RWPE2 (cell line): ENCODE measurements at places on chromosomes 4 and X.

DNA sequence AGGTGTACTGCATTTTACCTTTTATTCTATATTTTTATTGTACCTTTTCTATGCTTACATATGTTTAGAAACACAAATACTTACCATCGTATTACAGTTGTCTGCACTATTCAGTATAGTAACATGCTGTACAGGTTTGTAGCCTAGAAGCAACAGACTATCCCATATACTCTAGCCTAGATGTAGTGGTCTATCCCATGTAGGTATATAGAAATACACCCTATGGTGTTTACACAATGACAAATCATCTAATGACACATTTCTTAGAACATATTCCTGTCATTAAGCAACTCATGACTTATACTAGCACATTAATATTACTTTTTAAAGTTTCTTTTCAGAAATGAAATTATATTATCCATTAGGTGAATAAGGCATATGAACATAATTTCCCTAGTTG is 111.1 kb upstream of the HPGD start:
- DNase-seq = no peak

DNA sequence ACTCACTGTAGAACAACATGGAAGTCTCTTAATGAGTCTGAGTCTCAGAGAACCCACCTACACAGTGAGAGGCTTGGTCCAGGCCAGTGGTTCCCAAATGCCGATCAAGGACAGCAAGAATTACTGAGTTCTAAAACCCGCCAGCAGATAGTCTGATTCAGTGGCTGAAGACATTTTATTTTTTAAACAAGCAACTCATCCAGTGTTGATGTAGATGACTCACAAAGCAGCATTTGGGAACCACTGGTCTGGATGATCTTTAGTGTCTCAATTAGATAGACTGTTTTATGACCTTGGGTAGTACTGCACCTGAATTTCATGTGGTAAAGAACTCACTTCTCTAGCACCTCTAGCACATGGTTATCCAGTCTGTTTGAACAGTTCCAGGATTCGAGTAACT is 193.6 kb downstream of the FBXW7 start:
- DNase-seq = no peak

DNA sequence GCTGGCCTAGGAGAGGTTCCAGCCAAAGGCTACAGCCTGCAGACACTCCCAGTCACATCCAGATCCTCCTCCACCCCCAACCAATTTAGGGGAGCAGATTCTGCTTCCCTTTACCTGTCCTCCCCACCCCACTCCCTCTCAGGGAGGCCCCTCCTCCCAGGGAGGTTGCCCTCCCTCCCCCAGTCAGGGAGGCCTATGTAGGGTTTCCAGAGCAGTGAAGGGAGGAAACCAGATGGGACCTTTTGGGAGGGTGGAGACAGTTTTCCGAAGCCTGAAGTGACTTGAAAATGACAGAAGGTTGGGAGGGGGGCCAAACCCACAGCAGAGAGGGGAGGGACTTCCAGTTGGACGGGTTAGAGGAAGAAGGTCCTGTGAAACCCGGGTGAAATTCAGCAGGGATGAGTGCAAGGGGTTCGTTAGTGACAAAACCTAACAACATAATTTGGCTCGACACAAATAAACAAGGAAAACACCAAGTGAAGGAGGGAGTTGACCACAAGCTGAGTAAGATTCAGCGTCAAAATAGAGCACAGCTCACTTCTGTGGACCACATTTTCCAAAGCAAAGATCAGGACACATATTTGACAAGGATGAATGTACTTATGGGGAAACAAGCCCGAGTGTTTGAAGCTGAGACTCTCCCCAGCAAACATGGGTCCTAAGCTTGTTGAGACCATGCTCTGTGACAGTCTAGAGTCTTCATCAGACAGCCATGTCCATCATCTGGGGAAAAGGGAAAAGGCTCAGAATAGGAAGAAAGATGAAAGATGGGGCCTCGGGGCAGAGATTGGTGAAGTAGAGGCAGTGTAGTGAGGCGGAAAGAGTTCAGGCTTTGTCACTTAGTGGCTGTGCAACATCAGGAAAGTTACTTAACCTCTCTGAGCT is 46.4 kb downstream of the PRPS1 start:
- no peak for DNase-seq

DNA sequence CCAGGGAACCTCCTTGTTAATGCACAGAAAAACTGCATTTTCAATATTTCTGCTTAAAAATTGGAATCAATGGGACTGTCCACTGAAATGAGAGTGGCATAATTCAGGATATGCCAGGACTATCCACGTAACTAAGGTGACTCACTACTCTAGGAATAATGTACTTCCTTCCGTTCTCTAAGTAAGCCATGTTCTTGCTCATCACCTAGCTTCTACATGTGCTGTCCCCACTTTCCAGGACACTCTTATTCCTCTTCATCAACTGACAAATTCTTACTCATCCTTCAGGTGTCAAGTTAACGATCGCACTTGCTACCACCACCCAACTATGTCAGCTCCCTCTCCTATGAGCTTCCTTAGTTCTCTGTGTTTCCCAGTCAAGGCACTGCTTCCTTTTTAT is 342.8 kb upstream of the F9 start:
- DNase-seq = no peak

DNA sequence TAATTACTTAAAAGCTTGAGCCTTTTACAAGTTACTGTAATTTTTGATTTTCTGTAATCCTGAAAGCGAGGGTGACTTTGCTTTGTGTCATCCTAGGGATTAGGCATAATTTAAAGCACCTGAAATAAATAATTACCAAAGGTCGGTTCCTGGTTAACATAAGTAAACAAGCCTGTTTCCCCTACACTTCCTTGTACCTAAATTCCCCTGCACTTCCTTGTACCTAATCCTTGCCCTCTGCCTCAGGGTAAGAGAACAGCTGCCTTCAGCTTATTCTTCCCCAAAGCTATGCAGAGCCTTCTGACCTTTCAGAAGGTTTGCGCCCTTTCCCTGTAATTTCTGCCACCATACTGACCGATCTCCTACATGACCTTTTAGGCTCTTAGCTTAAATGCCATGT is 166.1 kb upstream of the PDE5A start:
- no peak for DNase-seq

DNA sequence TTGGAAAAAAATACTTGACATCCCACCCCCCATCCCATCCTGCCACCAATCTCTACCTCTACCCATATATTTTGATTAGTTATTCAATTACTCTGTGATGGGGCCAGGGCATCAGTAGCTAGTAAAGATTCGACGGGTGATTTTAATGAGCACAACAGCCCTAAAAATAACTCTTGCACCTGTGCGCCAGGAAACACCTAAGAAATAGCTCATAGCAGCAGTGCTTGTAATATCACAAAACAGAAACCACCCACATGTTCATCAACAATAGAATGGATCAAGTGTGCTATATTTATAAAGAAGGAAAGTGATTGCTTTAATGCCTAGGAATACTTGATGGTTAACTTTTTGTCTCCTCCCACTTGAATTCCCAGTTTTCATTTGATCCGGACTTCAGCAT is 225.6 kb upstream of the LCORL start:
- DNase-seq = no peak

DNA sequence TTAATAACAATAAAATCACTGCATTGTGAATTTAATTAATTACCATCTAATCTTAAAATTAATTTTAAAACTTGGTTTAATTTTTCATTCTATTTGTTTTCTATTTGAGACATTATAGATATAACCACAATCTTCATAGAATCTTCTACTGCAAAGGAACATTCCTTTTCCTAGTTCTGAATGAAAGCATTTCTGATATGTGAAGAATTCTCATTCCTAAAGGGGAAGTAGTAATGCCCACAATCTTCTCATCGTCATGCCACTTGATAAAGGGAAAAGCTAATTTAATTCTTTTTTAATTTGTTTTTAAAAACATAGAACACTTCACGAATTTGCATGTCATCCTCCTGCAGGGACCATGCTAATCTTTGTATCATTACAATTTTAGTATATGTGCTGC is 23.7 kb downstream of the MGARP start:
- DNase-seq = no peak

DNA sequence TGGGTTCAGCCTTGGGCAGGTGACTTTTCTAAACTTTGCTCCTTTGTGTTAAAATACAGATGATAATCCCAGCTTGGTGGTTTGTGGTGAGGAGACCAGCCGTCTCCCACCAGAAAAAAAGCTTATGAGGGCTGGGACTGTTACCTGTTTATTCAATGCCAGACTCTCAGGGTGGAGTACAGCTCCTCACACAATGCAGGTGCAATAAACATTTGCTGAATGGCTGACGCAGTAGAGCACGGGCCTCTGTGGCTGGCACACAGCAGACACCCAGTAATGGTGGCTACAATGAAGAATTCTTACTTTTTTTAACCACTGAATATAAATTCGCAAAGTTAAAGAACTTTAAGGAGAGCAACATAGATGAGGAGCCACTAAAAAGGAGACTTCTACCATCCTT is 30.2 kb downstream of the BEND4 start:
- no peak for DNase-seq

DNA sequence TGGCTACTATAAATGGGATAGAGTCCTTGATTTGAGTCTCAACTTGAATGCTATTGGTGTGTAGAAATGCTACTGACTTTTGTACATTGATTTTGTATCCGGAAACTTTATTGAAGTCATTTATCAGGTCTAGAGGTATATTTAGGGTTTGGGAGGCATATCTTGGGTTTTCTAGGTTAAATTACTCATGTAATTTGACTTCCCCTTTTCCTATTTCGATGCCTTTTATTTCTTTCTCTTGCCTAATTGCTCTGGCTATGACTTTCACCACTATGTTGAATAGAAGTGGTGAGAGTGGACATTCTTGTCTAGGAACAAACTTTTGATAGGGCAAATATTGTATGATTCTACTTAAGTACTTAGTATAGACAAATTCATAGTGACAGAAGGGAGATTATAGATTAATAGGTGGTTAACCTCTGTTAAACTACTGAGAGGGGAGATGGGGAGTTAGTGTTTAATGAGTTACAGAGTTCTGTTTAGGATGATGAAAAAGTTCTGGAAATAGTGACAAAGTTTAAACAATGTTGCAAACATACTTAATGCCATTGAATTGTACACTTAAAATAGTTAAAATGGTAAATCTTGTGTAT is 22.8 kb upstream of the HSPA4L start:
- DNase-seq = no peak

DNA sequence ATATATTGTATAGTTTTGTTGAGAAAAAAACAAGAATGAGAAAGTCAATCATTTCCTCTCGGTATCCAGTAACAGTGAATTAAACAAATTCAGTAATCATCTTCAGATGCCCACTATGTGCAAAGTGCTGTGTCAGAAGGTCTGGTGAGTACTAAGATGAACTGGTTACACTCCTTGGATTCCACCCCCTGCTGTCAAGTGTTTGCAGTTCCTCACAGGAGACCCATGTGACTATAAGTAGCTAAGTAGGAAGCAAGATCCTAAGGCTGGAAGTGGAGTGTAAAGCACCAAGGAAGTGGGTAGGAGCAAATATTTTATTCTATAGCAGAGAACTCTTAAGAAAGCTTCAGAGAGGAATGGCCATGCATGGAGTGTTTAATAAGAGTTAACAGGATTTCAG is 73.6 kb downstream of the SNX25 start:
- no peak for DNase-seq

GRCh38 chr4:20754036-20754435 is 53.8 kb downstream of the PACRGL start:
- no peak for DNase-seq

GRCh38 chrX:150050387-150050786 is 112.1 kb upstream of the EOLA2 start:
- DNase-seq = no peak

DNA sequence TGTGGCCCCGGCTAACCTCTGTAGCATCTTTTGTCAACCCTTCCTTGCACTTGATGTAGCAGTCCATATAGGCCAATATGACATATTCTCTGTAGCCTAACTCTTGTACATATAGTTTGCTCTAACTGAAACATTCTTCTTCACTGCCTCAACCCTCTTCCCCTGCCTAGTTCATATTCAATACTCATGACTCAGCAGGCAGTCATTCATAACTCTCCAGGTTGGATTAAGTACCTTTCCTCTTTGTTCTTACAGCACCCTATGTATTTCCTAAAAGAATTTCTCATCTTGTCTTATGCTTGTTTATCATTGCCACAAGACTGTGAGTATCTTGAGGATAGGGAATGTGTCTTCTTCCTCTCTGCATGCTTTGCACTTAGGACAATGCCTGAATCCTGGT is 76.9 kb downstream of the TMLHE start:
- no peak for DNase-seq

DNA sequence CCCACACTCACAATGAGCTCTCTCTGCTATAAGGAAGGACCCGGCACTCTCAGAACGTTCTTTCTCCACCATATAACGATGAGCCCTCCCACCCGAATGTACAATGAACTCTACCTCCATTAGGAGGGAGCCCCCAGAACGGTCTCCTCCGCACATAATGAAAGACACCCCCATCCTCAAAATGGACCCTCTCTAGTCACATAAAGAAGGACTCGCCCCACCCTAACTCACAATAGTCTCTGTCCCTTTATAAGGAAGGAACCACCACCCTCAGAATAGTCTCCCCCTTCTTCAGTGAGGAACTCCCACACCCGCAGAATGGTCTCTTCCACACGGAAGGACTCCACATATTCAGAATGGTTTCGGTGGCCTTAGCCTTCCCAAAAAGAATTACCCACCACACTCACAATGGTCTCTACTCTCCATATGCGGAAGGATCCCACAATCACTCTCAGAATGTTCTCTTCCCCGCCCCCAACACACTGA is 477 bp downstream of the SLC35A2 start:
- no peak for DNase-seq

- no peak for DNase-seq
Observed at GRCh38 chr4:171667906-171668305, 145.3 kb upstream of the GALNTL6 start.

DNA sequence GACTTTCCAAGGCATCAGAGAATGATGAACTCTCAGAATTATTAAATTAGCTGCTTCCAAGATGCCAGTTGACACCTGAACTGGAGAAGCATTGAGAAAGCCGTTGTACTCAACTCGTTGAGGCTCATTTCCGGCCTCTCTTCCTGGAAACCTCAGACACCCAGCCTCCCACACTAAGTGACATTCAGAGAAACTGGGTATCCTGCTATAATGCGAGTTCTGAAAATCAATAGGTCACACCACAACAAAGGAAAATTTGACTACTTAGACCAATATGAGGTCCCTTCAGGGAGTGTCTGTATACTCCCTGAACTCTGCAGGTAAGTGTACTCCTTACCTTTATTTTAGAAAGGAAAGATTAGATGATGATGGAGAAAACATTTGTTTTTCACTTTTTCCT is 51.2 kb downstream of the ENPEP start:
- DNase-seq = no peak

DNA sequence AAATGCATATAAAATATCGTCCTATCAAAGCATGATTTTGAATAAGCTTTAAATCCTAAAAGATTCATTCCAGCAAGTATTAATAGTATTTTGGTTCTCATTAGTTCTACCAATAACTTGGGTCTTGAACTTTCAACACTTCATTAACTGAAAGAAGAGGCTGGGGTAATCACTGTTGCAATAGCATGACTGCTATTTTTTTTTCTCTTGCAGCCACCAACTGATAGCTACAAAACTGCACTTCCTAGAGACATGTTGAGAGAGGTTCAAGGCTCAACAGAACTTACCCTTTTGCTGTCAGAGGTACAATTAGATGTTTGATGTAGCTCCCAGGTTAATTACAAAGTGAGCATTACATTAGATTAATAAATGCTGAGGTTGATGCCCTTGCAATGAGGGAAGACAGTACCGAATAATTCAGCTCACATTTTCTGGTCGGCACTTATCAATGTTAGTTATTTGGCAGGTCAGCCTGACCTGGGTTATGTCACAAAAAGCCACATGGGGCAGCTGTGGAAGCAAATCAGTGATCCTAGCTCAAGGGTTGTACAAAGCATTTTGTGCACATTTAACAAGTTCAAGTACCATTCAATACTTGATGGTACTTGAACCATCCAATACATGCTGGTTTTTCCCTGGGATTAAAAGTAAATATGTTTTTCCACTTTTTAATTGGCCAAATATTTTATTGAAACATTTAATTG is 29.9 kb upstream of the TET2 start:
- DNase-seq = no peak
